ENCODE measurements at places on chromosomes 2 and 18.

GRCh38 chr2:104448661-104449440 lies 405.1 kb upstream of the POU3F3 start:
- DNase-seq = no peak

DNA sequence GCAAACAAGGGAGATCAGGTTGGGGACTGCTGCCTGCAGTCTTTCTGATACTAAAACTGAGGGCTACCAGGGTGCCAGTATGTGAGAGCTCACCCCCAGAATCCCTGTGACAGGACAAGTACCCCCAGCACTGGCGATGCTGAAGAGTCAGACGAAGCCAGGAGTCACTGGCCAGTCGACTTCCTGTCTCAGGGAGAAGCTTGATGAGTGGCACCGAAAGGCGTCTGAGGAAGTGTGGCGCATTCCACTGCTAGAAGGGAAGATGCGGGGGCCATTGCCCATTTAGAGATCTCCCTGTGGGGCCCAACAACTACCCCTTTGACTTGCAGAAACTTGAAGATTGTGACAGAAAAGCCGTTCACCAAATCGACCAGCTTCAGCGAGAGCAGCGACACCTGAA lies 22.0 kb downstream of the MXD1 start:
- DNase-seq = no peak

DNA sequence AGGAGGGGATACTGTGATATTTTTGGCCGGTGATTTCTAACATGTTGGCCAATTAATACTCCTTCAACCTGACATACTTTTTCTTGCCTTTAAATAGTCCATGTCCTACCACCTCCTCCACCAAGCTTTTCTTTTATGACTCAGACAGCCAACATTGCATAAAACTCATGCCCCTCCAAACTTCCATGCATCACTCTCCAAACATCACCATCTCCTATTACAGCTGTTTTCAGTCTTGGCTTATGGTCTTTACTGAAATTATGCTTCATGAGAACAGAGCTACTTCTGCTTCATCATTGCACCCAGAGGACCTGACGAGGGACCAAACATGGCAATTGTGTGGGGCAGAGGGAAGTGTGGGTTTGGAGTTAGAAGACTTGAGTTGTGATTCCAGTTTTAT lies 305.4 kb downstream of the LPIN1 start:
- DNase-seq = no peak

- DNase-seq = no peak
Observed at GRCh38 chr2:60794271-60794863, 38.3 kb downstream of the PAPOLG start.

GRCh38 chr2:98522854-98523253 lies 78.2 kb downstream of the INPP4A start:
- no peak for DNase-seq

DNA sequence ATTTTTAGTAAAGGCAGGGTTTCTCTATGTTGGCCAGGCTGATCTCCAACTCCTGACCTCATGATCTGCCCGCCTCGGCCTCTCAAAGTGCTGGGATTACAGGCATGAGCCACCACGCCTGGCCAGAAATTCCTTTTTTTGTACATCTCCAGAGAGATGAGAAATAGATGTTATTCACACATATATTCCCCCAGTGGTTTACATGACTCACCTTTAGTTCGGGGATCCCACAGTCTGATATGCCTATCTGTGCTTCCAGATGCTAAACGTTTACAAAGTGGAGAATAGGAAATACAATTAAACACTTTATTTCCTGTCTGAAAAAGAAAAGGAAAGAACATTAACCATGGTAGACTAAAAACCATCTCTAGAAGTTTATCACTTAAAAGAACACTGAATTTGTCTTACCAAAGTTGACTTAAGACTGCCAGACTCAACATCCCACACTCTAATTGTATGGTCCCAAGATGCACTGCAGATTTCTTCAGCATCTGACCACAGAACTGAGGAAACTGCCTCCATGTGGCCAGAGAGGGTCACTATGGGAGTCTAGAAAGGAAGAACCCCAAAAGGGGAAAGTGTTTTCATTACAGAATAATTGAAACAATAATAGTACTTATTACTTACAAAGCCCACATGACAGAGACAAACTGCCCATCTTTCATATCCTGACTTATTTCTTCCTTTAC lies 12.6 kb upstream of the ICA1L start:
- no peak for DNase-seq

DNA sequence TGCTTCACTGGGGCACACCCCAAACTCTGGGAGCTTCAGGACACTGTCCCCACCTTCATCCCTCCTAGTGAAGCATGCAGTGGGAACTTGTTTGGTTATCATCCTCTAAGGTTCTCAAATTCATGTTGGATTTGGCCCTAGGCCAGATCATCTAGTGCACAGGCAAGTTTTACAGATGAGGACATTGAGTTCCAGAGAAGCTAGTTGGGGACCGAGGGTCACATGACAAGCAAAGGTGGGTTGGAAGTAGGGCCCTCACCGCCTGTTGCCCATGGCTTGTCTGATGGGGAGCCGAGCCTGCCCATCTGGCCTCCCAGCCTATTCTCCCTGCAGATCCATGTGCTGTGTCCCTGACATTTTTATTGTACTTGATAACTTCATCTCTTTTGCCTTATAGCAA lies 2.8 kb downstream of the PRKCE start:
- DNase-seq = no peak

- no peak for DNase-seq
Observed at GRCh38 chr18:13611601-13612195, 114.7 kb downstream of the FAM210A start.

DNA sequence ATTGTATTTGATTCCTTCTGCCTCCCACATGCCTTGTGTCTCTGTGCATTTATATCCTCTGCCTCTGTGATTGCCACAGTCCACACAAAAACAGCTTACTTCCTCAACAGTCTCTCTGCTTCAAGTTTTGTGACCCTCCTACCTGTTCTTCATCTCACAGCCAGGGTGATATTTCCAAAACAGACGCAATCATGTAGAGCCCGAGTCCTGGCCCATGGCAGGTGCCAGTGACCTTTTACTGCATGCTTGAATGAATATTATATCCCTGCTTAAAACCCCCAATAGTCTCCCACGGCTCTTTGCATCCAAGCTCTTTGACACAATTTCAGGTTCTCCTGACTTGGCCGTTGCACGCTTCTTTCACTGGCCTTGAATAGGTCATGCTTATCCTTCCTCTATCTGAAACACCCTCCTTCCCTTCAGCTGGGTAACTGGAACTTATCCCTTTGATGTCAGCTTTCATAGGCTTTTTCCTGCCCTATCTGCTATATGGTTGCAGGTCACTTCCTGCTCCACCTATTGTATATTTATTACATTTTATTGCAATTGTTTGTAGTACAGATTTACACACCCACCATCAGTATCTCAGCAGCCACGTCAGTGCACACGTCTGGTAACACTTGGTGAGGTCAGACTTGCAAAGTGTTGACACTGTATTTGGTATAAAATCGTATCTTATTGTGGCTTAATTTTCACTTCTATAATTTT lies 29.7 kb upstream of the IL1B start:
- no peak for DNase-seq

- no peak for DNase-seq
Observed at GRCh38 chr2:127683757-127684156, 8.4 kb upstream of the LIMS2 start.

DNA sequence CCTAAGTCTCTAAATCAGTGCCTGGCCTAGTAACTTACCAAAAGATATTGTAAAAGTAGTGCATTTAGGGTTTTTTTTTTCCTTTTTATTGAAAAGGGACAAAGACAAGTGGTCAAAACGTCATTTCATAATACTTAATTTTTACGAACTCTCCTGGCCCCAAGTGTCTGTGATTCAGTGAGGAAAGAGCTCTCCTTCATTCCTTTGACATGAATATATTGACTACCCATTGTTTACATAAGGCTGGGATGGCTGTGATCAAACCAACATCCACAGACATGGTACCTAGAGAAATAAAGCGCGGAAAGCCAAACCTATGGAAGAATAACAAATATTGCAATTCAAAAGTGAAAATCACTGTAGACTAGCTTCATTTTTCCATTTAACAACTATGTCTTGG lies 198.4 kb downstream of the BABAM2 start:
- DNase-seq = no peak
